ENCODE measurements at places on chromosomes 2 and 18.

DNA sequence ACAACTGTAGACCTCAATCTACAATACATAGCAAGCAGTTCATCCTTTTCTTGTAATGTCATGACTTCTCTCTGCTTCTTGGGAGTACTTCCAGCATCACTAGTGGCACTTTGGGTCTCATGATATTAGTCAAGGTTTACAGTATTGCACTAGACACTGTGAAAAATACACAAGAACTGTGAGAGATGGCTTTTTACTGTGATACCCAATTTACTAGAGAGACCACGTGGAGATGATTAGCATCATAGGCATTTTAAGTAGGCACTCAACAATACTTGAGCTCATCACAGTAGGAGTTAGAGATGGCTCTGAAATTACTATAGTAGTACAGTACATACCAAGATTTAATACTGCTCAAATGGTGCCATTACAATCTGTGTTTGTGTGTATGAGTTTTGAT is 112.8 kb upstream of the EML6 start:
- no peak for DNase-seq

GRCh38 chr2:45171136-45171501 is 161.9 kb upstream of the SIX2 start:
- DNase-seq: no peak

DNA sequence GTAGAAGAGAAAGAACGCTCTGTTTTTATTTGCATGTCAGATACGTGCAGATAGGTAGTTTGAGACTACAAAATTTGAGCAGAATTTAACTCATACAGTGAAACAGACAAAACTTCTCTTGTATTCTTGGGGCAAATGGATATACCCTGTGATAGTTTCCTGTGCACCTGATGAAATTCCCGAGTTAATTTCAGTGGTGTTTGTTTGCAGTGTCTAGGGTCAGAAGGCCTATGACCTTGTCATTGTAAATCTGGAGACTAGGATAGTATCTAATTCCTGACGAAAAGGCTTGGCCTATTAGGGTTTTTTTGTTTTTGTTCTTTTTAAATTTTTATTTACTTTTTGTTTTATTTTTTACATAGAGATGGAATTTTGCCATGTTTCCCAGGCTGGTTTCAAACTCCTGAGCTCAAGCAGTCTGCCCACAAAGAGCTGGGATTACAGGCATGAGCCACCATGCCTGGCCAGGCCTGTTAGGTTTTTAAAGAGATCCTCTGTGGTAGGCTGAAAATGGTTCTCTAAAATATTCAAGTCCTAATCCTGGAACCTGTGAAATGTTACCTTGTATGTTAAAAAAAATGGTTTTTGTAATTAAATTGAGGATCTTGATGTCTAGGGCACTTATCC is 17.6 kb downstream of the LCLAT1 start:
- DNase-seq: no peak

DNA sequence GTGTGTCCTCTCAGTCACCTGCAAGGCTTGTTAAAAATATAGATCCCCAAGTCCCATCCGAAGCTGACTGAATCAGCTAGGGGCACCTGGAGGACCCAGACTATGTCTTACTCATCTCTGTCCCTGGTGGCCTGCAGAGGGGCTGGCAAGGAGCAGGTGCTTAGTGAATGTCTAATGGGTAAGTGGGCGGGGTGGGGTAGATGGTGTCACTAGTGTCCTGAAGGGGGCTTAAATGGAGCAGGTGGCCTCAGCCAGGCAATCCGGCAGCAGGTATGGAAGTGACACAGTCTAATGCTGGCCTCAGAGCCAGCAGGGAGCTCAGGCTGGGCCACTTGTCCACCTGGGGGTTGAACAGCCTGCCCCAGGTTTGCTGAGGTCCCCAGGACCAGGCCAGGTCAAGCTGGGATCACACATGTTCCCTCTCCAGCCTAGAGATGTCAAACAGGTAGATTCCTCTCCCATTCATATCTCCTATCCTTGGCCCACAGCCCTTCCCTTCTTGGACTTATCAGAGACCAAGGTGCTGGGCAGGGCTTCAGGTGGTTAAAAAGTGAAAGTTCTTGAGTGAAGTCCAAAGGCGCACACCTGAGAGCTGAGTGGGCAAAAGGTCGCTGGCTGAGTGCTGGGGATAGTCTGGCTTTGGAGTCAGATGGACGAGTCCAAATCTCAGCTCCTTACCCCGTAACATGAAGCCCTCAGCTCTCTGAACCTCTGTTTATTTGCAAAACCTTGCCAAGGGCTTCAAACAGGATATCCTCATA is 1.7 kb downstream of the STEAP3 start:
- no peak for DNase-seq

DNA sequence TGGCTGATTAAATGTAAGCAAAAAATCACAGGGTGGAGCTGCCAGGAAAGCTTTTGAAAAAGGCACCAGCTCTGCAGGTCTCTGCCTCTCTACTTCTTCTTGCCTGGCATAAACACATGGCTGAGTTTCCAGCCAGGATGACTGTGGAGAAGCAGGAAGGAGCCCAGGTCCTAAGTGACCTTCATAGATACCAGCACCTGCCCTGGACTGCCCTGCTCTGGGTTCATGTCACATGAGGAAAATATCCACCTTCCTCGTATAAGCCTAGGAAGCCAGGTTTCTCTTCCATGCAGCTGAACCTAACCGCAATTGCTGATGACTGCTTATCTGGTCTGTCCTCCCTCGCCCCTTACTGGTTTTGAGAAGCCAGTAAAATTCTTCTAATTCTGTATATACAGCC is 47.8 kb upstream of the CREB1 start:
- no peak for DNase-seq

GRCh38 chr2:225177098-225177497 is 134.8 kb upstream of the DOCK10 start:
- DNase-seq: no peak

DNA sequence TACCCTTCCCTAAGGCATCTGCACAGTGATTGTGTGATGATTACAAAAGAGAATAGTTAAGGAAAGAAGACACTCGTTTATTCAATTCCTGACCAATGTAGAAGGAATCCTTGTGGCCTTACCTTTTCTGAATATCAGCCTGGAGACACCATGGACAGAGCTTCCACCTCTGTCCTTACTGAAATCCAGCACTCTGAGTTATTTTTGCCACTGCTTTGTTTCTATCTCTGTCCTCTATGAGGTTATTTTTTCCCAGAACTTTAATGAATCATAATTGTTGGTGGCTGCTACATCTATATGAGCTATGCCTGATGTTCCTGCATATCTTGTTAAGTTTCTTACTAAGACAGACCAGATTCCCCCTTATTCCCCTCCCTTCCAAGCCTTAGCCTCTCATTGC is 275.1 kb downstream of the SETBP1 start:
- no peak for DNase-seq

DNA sequence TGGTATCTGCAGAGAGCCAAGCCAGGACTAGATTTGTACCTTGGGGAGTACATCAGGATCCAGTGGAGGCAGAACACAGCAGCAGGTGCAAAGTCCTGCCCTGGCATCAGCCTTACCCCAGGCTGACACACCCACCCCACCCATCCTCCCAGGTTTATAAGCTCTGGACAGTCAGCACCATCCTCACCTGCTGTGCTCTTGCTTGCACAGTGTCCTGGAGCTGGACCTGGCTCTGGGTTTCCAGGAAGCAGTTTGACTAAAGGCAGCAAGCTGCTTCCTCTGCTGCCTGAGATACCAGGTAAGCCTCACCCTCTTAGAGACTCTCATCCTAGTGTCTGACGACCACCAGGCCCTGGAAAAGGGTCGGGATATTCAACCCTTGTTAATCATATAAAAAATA is at the start of gene SULT1C3:
TSS of gene SULT1C3 (plus strand) at position 183 of the 400 bp plus-strand sequence. CDS start 7,227 bp downstream, outside the sequence.
- no peak for DNase-seq

DNA sequence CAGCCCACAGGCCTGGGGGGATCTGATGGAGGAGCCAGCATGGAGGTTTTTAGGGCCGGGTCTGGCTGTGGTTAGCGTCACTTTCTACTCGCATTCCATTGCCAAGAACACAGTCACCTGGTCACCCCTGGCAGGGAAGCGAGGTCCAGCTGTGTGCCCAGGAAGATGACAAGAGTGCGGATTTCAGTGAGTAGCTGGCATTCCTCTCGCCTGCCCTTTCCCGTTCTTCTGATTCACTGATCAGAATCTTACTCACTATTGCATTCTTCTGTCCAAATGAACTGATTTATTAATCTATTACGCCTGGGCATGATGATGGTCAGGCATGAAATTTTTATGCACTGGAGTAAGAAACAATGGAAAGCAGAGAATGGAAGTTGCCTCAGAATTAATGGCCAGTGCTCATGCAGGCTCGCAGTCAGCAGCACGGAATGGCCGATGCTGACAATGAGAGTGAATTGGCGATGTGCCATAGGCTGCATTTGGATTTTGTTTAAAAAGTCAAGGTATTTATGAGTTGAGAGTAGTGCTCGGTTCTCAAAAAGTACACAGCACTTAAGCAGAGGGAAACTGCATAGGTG is 76.4 kb upstream of the MGAT5 start:
- no peak for DNase-seq

- DNase-seq: peak; percentile 3
These were observed 11.3 kb upstream of the KCNF1 start for GRCh38 chr2:10900216-10901109.

DNA sequence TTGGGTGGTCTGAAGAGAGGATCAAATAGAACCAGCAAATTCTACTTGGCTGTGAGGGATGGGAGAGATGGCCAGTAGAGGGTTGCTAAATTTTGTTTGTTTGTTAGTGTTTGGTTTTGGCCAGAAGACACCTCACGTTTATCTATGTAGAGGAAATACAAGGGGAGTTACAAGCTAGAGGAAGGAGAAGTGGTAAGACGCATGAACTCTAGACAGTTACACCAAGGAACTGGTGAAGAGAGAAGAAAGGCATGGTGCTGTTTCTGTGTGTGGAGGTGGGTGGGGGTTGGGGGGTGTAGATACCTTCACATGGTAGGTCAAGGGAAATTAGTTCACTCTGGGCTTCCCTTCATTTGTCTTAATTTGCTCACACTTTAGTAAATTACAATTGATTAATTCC is 25.6 kb downstream of the RASGRP3 start:
- no peak for DNase-seq

GRCh38 chr2:151063271-151063670 is 198.4 kb downstream of the RBM43 start:
- no peak for DNase-seq

- DNase-seq: no peak
These were observed 4.2 kb upstream of the SIX2 start for GRCh38 chr2:45013229-45014015.

DNA sequence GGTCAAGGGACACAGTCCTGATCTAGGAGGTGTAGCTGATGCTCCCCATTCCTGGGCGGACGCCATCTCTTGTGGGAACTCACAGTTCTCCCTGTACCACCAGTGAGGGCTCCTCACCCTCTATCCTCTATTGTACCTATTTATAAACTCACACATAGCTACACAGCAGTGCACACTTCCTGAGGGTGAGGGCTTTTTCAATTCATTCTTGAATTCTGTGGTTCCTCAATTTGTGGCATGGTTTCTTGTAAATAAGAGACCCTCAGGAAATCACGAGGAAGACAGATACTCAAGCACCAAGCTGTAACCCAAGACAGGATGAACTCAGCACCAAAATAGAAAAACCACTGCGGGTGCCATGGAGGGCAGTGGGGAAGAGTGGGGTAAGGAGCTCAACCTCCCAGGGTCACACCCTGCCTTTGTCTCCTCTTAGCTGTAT is 245.9 kb upstream of the PXDN start:
- DNase-seq: no peak

DNA sequence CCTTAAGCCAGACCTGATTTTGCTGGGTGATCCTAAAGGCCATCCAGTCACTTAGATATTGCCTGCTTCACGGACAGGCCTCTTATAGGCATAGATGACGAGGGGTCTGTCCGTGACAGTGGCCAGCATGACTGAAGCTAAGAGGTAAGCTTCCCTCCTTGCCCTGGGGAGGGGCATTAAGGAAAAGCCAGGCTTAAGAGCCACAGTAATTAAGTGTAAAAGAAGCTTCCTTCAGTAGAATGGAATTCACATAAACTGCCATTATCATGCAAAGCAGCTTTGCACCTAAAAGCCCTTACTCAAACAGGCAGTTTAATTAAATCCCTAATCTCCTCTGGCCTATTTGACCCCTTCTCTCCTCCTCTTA is 99.4 kb upstream of the PKDCC start:
- no peak for DNase-seq

DNA sequence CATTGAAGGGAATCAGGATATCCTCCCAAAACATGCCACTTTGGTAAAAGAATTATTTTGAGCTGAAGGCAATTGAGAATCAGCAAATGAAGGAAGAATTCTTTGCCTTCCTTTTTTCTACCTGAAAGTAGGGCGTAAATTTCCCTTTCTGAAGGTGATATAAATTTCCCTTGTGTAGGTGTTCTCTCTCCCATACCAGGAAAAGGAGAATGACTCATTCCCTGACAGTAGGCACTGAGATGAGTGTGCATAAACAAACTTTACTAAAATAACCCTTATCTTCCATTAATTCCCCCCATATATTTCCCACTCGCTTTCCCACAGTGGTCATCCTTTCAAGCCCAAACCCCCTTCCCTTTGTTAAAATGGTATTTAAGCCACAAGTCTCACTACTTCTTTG is 1339.0 kb downstream of the LRP1B start:
- DNase-seq: no peak

DNA sequence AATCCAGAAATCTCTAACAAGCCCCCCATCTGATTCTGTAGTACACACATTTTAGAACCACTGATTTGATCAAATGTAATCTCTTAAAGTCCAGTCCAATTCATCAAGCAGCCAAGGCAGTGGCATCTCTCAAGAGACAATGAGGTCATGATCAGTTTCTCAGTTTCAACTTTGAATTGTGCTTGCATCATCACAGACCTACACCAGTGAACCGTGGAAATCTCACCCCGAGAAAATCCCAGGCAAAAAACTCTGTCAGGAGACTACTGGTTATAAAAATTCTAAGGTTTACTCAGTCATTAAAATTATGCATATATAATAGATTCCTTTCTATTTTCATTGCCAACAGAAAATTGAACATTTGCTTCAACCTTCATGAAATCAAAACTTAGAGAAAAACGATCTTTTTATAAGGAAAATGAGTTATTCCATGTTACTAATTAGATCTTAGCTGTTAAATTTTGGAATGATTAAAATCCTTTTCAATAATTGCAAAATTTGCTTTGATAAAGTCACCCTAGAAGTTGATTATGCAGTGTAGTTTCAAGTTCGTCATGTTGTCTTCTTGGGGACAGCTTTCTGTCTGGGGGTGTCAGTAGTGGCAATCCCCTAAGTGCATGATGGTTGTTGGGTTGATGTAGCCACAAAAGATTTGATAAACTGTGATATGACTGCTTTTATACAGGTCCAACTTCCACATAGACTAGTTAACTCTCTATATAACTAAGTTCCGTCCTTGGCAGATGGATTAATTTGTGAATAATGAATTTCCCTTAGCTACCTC is 235.0 kb downstream of the CAMKMT start:
- no peak for DNase-seq

Measured in CD4-positive, alpha-beta T cell treated with Interleukin-1 beta for 1 hour (primary cell).